Umbilical cord (tissue), 2 donors: ENCODE measurements at places on chromosomes 3 and 15. TPM values are rescaled to one million over a fixed set of nuclear protein-coding genes. Genes with fewer than 3 reads are reported as not detected.

The MAGI1 gene
- total RNA-seq, result 34.7 TPM

The SERPINI2 gene
- 3.1 TPM for total RNA-seq

The SENP8 gene
- total RNA-seq, result 7.5 TPM

The RAB6B gene
- total RNA-seq, result 2.6 TPM

The STARD9 gene
- 20.5 TPM for total RNA-seq

The MKRN2 gene
- total RNA-seq, result 37.6 TPM

The CSTA gene
- total RNA-seq, result 38.0 TPM

GRCh38 chr3:4831580-4831950 is 147.7 kb upstream of the BHLHE40 start:
- DNase-seq, result no peak

DNA sequence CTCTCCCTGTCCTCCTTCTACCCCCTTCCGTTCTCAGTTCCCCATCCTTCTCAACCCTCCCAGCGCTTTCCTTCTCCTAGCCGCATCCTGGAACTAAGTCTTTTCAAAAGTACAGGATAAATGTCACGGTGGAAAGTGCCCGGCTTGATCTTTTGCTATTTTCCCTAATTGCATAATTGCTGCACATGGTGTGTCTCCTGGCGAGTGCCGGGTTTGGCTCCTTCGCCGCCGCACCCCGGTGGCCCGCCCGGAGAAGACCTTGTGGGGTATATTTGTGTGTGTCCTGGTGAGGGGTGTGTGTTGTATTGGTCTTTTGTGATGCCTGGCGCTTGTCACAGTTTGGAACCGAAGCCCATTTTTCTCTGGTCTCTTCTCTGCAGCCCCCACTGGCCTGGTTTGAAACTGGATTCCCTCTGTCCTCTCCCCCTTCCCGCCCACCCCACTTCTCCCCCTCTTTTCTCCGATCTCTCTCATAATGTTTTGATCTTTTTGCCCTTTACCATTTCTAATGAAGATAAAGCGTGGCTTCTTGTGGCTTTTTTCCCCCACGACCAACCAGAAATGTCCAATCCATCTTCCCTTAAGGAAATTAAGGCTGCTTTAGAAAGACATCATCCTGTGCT is 692 bp downstream of the UBE2E2 start:
- DNase-seq, result peak; percentile 26

GRCh38 chr3:154428286-154429206 is 1.4 kb downstream of the GPR149 start:
- peak; percentile 15 for DNase-seq

DNA sequence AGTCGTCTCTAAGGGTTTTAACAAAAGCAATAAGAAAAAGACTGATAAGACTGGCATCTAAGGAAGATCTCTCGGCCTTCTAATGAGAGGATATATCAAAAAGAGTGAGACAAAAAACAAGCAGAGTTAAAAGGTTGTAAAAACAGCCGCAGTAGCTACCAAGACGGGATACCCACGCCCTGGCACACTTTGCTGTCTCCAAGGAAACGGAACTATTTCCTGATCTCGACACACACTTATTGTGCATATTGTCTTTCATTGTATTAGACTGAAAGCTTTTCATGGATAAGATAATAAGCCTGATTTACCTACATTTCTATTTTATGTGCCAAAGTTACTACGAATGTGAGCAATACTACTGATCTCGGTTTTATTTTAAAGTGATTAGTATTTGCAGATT is 161.5 kb upstream of the MCTP2 start:
- DNase-seq, result no peak

GRCh38 chr3:52195291-52195597 is 2.7 kb upstream of the ALAS1 start:
- no peak for DNase-seq

DNA sequence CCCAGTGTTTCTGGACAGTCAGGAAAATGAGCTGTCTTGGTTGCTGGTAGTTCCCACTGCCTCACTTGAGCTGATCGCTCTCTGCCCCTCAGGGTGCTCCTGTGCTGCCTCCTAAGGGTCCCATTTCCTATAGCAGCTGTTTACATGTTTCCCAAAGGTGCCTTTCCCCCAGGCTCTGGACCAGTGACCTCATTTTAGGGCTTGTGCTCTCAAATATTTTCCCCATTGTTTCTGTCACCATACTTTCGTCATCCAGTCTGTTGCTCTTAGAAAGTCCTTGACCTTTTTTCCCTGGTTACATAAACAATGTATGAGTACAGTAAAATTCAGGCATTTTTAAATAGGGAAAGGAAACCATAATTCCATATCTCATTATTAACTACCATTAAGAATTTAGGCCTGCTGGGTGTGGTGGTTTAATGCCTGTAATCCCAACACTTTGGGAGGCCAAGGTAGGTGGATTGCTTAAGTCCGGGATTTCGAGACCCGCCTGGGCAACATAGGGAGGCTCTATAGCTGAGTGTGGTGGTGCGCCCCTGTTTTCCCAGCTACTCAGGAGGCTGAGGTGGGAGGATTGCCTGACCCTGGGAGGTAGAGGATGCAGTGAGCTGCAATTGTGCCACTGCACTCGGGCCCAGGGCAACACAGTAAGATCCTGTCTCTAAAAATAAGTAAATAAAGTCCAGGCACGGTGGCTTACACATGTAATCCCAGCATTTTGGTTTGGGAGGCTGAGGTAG is 11.7 kb downstream of the RAD54L2 start:
- DNase-seq, result no peak

- no peak for DNase-seq
Measured at GRCh38 chr3:66472313-66473134, 28.3 kb downstream of the LRIG1 start.

DNA sequence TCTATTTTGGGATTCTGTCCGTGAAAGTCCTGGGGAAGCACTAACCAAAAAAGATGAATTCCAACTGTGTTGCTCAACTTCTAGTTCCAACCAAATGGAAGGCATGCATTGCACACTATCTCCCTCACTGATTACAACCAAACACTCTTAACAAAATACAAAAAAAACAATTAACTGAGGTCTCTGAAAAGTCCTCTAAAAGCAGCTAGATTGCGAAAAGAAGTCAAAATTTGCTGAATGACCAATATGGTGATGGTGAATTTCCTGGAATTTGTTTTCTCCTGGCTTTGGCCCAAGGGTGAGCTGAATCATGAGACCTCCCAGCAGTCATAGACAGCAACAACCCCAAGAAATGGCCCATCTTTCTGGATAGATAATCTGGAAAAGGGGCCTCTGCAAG is 28.3 kb downstream of the CYP19A1 start:
- no peak for DNase-seq

DNA sequence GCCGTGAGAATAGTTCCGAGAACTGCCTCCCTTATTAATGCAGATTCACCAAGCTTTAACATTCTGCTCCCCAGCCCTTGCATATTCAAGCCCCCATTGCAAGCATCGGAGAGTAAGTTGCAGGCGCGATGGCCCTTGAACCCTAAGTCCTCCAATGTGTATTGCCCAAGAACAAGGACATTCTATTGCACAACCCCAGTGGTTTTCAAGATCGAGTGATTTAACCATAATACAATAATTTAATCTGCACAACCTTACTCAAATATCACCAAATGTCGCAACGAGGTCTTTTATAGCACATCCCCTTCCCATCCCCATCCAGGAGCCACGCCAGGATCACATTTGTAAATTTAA is 21.7 kb upstream of the PLXND1 start:
- no peak for DNase-seq

- peak; percentile 57 for DNase-seq
Measured at GRCh38 chr15:91849749-91850161, 3.8 kb upstream of the SLCO3A1 start.

- DNase-seq, result no peak
Measured at GRCh38 chr3:10815487-10815886, 541 bp upstream of the SLC6A11 start.

GRCh38 chr3:13140596-13140995 is 67.4 kb upstream of the IQSEC1 start:
- no peak for DNase-seq

- DNase-seq, result no peak
Measured at GRCh38 chr3:171090321-171090720, 63.8 kb upstream of the SLC2A2 start.

- DNase-seq, result peak; percentile 11
Measured at GRCh38 chr3:165336786-165337185, 140.6 kb upstream of the SLITRK3 start.
